ENCODE measurements at places on chromosomes 3 and 15.

- DNase-seq = no peak
These were observed 637.3 kb downstream of the TUSC7 start for GRCh38 chr3:117346901-117347300.

DNA sequence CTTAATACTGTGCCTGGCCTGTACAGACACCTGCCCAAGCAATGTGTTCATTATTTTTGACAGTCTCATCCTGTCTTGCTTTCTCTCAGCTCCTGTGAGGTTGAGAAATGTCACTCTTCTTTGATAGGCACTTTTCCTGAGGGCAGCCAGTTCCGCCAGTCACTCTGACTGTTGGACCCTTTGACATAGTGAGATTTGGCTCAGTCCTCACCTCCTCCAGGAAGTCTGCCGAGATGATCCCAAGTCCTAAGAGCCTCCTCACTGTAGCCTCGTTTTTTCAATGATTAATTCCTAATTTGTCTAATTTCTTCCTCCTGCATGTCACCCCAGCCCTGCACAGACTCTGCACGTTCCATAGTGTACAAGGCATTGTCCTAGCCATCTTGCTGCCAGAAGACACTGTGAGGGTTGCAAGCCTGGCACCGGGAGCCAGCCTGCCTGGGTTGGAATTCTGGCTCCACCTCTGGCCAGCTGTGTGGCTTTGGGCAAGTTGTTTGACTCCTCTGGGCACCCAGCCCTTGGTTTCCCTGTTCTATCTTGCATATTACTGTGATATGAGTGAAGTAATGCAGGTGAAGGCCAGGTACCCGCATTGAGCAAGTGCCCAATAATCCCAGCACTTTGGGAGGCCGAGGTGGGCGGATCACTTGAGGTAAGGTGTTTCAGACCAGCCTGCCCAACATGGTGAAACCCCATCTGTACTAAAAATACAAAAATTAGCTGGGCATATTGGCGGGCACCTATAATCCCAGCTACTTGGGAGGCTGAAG lies 24.3 kb downstream of the RPLP1 start:
- DNase-seq = no peak

GRCh38 chr15:22838292-22839042 lies at the start of gene NIPA2:
Gene NIPA2 (plus strand): TSS chr15:22838666. CDS start chr15:22851732, 13,066 bp downstream.
- peak; percentile 97 for DNase-seq

DNA sequence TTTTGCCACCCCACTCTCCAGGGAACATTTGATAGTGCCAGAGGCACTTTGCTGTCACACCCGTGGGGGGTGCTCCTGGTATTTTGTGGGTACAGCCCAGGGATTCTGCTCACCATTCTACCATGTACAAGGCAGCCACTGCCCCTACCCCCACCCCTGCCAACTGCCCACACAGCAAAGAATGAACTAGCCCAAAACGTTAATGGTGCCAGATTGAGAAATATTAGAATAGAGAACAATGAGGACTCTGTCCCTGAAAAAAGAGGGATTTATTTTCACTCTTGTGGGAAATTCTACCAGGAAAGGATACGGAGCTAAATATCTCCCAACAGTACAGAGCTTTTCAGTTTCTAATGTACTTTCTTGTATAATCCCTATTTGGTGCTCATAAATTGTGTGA lies 154.5 kb upstream of the SUCLG2 start:
- no peak for DNase-seq

GRCh38 chr3:17986348-17986816 lies 244.0 kb upstream of the TBC1D5 start:
- DNase-seq = no peak

DNA sequence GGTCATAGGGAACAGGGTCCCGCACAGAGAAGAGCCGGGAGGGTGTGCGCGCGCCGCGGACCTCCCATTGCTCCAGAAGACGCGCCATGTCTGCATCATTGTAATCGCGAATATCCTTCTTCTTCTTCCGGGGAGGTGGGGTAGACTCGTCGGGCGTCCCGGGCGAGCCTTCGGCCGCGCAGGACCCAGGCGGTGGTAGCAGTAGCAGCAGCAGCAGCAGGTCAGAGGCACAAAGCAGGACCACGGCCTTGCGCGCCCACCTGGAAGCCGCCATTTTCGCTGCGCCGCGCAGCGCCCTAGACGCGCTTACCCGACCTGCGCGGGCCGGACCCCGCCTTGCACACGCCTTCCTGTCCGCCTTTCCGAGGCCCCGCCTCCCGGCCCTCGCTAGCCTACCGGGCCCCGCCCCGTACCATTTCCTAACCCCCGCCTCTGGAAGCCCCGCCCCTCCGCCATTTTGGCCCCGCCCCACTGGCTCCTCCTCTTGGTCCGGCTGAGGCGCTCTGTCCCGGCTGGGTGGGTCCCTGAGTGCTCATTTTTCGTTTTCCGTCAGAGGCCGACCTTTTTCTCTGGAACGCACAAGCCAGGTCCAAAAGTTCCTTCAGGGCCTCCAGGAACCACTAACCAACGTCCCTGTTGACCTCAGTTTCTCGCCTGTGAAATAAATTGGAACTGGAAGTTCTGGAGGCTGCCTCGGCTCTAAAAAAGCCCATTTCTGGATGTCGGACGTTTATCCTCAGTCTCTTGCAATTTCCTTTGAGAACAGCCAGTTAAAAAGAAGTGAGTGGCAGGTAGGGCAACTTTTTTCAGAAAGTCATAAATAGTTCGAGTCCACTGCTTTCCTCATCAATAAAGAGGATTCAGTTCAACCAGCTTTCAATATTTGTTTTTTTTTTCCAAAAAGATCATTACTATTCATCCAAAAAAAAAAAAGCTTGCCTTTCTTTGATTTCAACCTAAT lies at the start of gene MESD:
Gene MESD (minus strand): TSS at position 302 of the 961 bp plus-strand sequence. CDS start 28 bp downstream, at position 274.
- DNase-seq = peak; percentile 98

DNA sequence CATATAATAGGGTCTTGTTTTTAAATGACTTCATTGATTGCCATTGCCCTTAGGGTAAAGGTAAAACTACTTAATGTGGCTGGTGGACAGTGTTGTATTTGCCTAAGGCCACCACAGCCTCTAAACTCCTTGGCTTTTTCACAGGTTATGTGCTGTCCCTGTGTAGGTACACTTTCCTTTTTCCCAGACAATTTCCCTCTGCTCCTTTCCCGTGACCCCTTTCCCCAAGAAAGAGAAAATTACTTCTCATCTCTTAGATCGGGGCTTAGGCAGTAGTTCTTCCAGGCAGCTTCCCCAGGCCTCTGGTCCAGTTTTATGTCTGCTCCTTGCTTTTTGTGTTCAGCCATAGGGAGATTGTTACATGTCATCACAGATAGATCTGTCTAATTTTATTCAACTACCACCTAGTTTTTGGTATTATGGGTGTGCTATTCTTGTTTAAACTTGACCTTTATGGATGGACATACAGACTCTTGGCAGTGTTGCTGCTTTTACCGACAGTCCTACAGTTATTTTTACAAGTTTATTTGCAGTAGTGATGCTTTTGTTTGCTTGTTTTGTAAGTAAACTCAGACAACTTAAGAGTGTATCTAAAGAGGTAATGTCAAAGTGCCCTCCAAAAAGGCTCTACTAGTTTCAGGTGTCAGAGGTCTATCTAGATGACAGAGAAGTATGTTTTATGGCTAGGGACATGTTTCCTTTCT lies 20.5 kb upstream of the SCAANT1 start:
- DNase-seq = no peak
